ENCODE measurements at places on chromosomes 2 and 18.

- peak; percentile 13 for DNase-seq
These were observed 21.8 kb upstream of the RPIA start for GRCh38 chr2:88669482-88670214.

DNA sequence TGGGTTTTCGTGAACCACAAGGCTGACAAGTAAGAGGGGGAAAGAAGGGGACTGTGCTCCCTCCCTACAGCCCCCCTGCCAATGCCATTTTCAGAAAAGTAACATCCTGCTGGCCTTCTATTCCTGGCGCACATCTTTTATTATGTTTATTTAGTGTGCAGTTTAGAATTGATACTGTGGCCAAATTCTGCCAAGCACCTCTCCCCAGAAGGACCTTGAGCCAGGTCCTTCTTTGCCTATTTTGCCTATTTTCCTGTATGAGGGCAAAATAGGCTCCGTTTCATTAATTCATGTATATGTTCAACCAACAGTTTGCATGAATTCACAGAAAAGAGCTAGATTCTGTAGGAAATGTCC lies 136.0 kb downstream of the MYO3B start:
- no peak for DNase-seq

DNA sequence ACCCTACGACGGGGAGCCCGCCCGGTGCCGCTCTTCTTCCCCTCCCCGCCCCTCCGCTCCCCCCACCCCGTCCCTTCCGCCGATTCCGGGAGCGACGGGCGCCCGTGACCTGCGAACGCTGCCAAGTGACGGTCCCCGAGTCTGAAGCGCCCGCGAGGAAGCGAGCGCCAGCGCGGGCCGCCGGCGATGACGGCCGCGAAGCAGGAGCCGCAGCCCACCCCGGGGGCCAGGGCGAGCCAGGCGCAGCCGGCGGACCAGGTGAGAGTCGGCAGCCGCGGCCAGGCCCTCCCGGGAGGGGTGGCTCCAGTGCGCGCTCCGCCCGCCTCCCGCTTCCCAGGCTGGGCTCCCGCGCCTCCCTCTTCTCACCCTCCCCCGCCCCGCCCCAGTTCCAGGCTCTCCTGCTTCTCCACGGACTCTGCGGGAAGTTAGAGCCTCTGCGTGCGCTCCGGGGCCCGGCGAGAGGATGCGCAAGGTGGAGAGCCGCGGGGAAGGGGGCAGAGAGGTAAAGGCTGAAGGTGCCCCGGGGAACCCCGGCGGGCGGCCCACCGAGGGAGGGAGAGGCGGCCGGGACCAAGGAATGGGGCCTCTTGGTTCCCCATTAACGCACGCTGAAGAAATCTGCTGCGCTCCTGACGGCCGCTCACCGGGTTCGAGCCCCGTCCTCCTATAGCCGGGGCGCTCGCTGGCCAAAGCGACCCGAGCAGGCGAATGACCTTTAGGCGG lies 719.5 kb downstream of the DPP10 start:
- DNase-seq = peak; percentile 48

DNA sequence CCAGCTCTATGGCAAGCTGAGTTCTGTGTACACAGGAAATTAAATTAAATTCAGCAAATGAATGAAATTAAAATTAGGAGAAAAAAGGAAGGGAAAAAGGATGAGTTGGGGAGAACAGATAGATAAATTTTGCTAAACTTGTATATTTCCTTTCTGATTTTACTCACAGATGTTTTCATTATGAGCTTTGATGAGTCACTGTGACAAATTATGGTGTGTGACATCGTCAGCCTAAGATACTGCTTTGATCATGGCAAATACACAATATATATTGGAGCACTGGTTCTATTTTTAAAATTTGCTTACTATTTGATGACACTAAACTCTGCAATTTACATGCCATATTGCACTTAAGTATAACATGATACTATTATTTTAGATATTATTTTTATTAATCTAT lies 464.6 kb upstream of the SPHKAP start:
- no peak for DNase-seq

DNA sequence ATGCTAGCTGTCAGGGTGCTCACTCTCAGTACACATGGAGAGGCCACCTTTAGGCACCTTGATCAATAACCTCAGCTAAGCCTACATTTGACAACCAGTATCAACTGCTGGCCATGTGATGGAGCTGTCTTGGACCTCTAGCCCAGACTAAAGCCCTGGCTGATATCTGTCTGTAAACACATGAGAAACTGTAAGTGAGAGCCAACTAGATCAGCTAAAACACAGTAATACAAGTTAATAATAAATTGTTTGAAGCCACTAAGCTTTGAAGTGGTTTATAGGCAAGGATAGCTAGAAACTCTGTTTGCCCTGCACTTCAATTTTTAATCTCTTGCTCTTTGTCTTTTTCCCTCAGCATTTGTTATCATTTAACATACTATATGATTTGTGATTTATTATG lies 407.1 kb downstream of the SPAG16 start:
- no peak for DNase-seq

DNA sequence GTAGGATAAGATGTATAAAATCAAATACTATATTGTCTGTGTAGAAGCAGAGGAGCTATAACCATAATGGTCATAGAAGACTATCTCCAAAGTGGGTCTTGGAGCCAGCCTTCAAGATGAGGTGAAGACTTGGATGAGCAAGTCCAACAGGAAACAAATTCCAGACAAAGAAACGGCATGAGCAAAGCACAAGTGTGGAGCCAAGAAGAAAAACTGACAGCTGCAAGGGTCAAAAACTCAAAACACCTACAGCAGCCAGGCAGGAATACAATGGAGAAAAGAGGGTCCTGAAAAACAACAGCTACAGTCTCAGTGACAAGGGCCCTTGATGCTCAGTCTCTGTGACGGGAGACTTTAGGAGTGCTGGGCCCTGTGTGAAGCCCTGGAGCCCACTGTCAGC lies 102.4 kb downstream of the STK39 start:
- DNase-seq = no peak

GRCh38 chr2:77488141-77488540 lies 34.0 kb downstream of the LRRTM4 start:
- no peak for DNase-seq

GRCh38 chr18:75083761-75084160 lies 125.2 kb downstream of the PTGR3 start:
- DNase-seq = no peak

DNA sequence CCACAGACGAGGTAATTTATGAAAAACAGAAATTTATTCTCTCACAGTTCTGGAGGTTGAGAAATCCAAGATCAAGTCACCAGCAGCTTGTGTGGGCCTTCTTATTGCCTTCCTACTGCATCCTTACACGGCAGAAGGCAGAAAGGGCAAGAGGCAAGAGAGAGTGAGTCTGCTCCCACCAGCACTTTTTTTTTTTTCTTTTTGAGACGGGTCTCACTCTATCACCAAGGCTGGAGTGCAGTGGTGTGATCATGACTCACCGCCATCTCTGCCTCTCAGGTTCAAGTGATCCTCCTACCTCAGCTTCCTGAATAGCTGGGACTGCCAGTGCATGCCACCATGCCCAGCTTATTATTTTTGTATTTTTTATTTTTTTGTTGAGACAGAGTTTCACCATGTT lies 78.5 kb upstream of the HK2 start:
- no peak for DNase-seq

DNA sequence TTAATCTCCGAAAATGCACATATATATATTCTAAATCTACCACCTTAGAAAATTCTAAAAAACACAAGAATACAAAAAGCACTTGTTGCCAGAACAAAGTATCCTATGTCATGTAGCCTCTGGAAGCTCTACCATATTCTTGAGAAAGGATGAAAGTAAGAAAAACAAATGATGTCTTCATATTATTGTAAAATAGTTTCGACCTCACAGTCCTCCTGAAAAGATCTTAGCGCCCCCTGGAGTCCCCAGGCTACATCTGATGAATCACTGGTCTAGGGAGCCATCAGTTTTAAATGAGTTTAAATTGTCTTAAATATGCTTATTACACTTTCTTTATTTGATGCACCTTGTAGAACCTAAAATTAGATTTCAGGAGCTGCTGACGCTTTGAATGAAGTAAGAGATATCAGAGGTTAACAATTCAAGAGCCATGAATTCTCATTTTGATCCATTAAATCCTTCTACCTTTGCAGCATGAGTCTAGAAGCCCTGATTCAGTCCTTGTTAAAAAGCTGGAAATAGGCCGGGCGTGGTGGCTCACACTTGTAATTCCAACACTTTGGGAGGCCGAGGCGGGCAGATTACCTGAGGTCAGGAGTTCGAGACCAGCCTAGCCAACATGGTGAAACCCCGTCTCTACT lies 138.8 kb downstream of the MCFD2 start:
- DNase-seq = peak; percentile 55

GRCh38 chr2:150165442-150165841 lies 322.0 kb downstream of the RND3 start:
- no peak for DNase-seq

DNA sequence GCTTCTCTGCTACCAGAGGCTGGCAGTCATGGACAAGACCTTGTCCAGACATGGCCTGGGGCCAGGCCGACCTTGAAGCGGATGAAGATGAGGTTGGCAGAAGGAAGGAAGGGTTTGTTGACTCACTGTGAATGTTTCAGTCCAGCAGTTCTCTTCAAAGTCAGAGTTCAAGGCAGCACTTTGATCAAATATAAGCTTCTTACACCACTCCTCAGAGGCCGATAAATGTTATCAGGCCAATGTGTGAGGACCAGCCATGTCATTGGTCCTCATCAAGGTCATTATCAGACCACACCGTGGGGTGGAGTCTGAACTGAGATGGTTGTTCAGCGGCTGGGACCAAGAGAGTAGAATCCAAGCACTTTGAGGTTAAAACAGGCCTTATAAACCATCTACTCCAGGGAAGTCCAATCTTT lies 35.5 kb downstream of the QPCT start:
- DNase-seq = no peak

- DNase-seq = no peak
These were observed 2.5 kb upstream of the MAT2A start for GRCh38 chr2:85536479-85536878.

DNA sequence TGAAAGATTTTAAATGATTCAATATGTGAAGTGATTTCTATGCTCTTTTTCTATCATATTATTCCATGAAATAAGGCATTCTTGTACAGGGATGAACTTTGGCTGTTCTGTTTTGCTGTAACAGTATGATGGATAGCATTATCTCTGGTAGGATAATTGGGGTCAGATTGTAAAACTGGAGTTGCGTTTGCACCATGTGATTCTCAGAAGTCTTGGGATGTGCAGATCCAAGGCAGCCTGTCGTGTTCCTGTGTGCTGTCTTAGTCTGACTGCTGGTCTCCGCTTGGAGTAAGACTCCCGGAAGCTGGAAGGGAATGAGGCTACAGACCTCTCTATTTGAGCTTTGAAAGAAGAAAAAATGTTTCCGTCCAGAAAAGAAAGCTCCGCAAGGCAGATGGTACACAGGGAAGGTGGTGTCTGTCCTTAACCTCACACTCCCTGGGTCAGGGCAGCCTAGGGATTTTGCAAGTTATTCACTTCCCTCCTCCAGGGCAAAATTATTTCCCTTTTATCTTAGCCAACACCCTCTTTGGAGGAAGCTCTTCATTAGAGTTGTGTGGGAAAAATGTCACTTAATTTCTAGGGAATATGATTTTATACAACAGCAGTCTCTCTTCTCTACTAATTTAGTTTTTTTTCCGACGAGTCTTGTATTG lies 250.6 kb downstream of the PTPRM start:
- no peak for DNase-seq

- DNase-seq = no peak
These were observed 10.3 kb downstream of the GEMIN6 start for GRCh38 chr2:38788306-38788705.

DNA sequence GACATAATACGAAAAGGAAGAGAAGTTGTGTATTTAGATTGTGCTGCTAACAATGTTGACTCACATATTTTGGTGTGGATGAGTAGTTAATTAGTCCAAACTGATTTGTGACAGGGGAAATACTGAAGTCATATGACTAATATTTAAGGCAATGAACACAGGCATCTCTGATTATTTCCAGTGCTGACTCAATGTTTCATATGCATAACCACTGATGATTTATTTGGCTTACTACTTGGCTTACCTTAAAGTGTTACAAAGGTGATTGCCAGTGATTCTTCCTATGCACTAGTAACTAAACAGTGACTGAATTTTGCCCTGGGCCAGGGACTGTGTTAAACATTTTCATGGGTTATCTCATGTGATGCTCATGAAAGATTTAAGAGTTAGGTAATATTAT lies 722.6 kb downstream of the METTL4 start:
- DNase-seq = no peak

GRCh38 chr2:240877460-240878340 lies 9.1 kb downstream of the AGXT start:
- DNase-seq = no peak

- no peak for DNase-seq
These were observed 18.2 kb downstream of the AGAP1 start for GRCh38 chr2:235511751-235512698.

DNA sequence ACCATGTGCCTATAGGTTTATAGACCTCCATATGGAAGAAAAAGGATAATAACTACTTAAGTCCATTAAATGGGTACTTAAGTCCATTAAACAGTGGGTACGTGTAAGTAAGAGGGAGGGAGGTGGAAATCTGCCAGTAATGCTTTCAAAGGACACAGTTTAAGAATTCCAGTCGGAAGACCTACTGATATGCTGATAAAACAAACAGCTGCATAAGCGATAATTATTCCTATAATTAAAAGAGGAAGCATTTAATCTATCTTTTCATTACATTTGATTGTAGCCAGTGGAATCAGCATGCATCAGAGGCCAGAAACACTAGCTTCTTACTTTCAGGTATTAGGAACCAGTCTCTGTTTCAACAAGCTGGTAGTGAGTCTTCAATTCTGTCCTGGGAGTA lies 96.4 kb upstream of the DDX18 start:
- no peak for DNase-seq

GRCh38 chr18:57940166-57940660 lies 103.8 kb upstream of the NEDD4L start:
- DNase-seq = no peak

- DNase-seq = no peak
These were observed 19.5 kb upstream of the TFPI start for GRCh38 chr2:187573722-187574121.
